Activated CD8-positive, alpha-beta memory T cell treated with anti-CD3 and anti-CD28 coated beads, Interleukin-2, amount 10 ng/mL, durations not matched to agents 7 days and 5 days (primary cell): ENCODE measurements at places on chromosomes 5 and 9. TPM values are rescaled to one million over a fixed set of nuclear protein-coding genes. Genes with fewer than 3 reads are reported as not detected.

The IPPK gene
- 11.4 TPM for total RNA-seq

The PPP2R2B gene
- 17.0 TPM for total RNA-seq

The GOLM1 gene
- 3.0 TPM for total RNA-seq

The PCDHA8 gene
- total RNA-seq, result not detected

The INSYN2B gene
- not detected for total RNA-seq

The KCNV2 gene
- total RNA-seq, result not detected

The SELENOP gene
- total RNA-seq, result 0.12 TPM

The CXCL14 gene
- total RNA-seq, result not detected

The ZDHHC21 gene
- total RNA-seq, result 9.8 TPM

The C5orf58 gene
- total RNA-seq, result not detected

The AHRR gene
- total RNA-seq, result 64.0 TPM

The GNA14 gene
- total RNA-seq, result not detected

The GPX8 gene
- not detected for total RNA-seq

The PCDHGC3 gene
- not detected for total RNA-seq

The C5orf24 gene
- total RNA-seq, result 29.7 TPM

The RETREG1 gene
- 18.1 TPM for total RNA-seq

The SLC6A18 gene
- not detected for total RNA-seq

The IL3 gene
- 0.47 TPM for total RNA-seq

The TMEM215 gene
- total RNA-seq, result not detected

The TAS2R1 gene
- total RNA-seq, result not detected

The ABO gene
- not detected for total RNA-seq

The KIF12 gene
- not detected for total RNA-seq
